Pancreas (tissue), 10 donors: ENCODE measurements at places on chromosomes 3 and 15.

DNA sequence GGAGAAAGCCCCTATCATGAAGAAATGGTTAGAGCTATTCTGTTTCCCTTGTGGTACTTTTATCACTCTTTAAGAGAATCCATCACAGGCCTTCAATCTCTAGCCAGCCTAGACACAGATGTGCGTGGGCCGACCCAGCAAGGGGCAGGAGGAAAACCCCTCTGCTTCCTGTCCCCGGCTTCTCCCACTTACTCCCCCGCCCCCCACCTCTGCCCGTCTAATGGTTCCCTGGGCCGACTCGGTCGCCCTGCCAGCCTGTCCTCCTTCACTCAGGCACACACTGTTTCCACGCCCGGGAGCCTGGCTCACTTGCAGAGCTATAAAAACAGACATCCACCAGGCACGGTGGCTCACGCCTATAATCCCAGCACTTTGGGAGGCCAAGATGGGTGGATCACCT is 58.3 kb upstream of the TFRC start:
- no peak overlapping the region for H3K4me3 ChIP-seq
- H3K4me1 ChIP-seq = peaks cover 4% of the 10 kb centered on the region
- H3K27ac ChIP-seq = no peak overlapping the region
- H3K27me3 ChIP-seq = no peaks in the 10 kb centered on the region

DNA sequence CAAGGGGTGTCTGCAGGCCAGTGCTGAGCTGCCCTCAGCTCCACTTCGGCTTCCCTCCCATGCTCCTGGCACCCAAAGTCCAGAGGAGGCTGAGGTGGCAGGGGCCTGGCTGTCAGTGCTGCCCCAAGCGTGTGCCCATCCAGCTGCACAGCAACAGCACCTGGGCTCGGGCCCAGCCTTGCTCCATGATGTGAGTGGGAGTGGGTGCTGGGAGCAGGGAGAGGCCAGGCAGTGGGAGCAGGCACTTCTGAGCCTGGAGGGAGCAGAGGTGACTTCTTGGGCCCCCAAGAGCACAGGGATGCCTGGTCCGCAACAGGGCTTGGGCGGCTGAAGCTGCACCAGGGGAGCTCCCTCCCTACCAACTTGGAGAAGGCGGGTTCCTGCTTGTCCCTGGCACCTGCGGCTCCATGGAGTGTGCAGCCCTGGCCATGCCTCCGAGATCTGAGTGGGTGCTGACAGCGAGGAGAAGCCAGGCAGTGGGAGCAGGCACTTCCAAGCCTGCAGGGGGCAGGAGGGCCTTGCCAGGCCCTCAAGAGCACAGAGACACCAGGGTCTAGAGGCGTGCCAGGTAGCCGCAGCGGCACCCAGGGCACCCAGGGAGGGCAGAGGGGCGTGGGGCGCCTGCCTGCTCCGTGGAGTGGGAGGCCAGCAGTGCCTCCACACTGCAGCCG is 366.7 kb upstream of the SGO1 start:
- no peak overlapping the region for H3K4me3 ChIP-seq
- H3K27ac ChIP-seq = no peak overlapping the region
- no peaks in the 10 kb centered on the region for H3K27me3 ChIP-seq
- DNase-seq = no peak

GRCh38 chr3:157574531-157574930 is 71.3 kb upstream of the VEPH1 start:
- no peak overlapping the region for H3K4me3 ChIP-seq
- H3K36me3 ChIP-seq = no peaks in the 10 kb centered on the region
- H3K27me3 ChIP-seq = no peaks in the 10 kb centered on the region
- DNase-seq = no peak
- H3K27ac ChIP-seq = peak overlapping the region; percentile 43

GRCh38 chr15:35928847-35929246 is 382.9 kb upstream of the DPH6 start:
- no peaks in the 10 kb centered on the region for H3K36me3 ChIP-seq
- H3K27ac ChIP-seq = no peak overlapping the region
- no peaks in the 10 kb centered on the region for H3K27me3 ChIP-seq
- no peaks in the 10 kb centered on the region for H3K4me1 ChIP-seq

- no peaks in the 10 kb centered on the region for H3K4me1 ChIP-seq
- no peaks in the 10 kb centered on the region for H3K36me3 ChIP-seq
- no peak overlapping the region for H3K4me3 ChIP-seq
- no peak for DNase-seq
These were observed 27.6 kb downstream of the HDAC11 start for GRCh38 chr3:13507570-13508339.

DNA sequence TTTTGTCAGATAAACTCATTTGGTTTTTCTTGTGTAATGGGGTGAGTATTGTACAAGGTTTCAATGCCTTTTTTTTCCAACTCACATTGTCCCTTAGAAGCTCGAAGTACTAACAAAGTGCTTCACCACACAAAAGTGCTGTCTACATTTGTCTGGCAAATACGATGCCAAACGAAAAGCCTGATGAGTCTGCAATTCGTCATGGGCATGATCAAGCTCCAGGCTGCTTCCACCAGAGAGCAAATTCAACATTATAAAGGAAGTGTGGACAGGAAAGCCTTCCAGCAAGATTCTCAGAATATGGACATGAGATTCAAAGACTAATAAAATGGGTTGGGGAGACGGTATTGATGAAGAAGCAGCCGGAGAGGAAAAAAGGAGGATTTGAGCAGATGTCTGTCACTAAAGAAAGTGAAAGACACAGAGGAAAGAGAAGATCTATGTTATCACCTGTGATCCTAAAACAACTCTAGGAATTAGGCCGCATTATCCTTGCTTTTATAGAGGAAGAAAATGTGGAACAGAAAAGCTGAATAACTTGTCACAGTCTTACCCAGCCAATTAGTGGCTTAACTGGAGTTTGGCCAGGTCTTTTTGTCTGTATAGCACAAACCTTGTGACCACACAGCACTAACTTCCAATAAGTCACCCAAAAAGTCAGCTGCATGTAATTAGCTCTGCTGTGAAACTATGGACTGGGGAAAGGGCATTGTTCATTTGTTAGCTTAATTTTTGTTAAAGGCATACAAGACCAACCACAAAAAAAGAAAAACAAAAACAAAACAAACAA is 494.8 kb downstream of the FHIT start:
- H3K27ac ChIP-seq = no peak overlapping the region
- no peaks in the 10 kb centered on the region for H3K36me3 ChIP-seq
- H3K4me3 ChIP-seq = no peak overlapping the region
- no peaks in the 10 kb centered on the region for H3K4me1 ChIP-seq
- no peak for DNase-seq

GRCh38 chr3:61347981-61348380 is 96.7 kb upstream of the FHIT start:
- H3K4me3 ChIP-seq = no peak overlapping the region
- DNase-seq = no peak
- no peaks in the 10 kb centered on the region for H3K4me1 ChIP-seq
- H3K27me3 ChIP-seq = no peaks in the 10 kb centered on the region
- H3K27ac ChIP-seq = no peak overlapping the region

DNA sequence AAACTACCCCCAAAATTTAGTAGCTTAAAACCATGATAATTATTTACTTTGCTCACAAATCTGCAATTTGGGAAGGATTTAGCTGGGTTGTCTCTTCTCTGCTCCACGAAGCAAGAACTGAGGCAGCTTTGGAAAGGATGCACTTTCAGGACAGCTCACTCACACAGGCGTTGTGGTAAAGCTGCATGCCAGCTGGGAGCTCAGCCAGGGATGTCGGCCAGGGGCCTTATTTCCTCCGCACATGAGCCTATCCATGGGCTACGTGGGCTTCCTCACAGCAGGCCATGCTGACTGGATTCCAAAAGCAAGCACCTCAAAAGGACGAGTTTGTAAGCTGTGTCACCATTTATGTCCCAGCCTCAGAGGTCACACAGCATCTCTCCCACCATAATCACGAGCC is 301.3 kb upstream of the IGF1R start:
- H3K27ac ChIP-seq = no peak overlapping the region
- no peaks in the 10 kb centered on the region for H3K27me3 ChIP-seq
- no peak for DNase-seq
- no peaks in the 10 kb centered on the region for H3K4me1 ChIP-seq
